ENCODE measurements at places on chromosomes 6 and 20. TPM values are rescaled to one million over a fixed set of nuclear protein-coding genes. Genes with fewer than 3 reads are reported as not detected.

DNA sequence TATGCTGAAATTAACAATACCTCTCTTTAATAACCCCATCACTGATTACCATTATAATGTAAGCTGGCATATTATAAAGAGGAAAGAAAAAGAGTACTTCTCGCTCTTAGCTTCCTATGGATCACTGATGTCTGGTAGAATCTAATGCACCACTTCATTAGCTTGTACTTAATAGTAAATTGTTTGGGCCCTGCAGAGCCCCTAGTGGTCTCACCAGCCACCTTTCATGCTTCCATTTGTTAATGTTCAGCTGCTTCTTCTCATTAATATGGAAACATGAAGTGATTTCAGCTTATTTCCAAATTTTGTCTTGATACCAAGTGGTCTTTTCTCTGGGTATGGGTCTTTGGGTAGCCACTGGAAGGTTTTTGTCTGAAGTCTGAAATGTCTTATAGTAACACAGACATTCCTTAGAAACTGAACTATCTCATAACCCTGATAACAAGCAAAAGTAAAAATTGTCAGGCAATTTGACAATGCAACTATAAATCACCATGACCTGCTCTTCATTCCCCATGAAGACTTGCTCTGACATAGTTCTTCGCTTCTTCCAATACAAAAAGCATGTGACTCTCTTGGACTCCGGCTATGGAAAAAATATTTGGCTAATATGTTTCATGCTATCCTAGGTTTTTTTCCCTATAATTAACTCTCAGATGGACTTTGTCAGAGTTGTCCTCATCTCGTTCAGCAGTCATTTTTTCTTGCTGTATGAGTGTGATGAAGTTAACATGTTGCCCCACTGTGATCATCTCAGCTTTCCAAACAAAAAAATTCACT lies 395.8 kb upstream of the MARCKS start:
- no peaks in the 10 kb centered on the region for H3K27me3 ChIP-seq
- no peaks in the 10 kb centered on the region for H3K4me1 ChIP-seq
- H3K27ac ChIP-seq, result no peak overlapping the region
- H3K36me3 ChIP-seq, result no peaks in the 10 kb centered on the region
- H3K4me3 ChIP-seq, result no peak overlapping the region

DNA sequence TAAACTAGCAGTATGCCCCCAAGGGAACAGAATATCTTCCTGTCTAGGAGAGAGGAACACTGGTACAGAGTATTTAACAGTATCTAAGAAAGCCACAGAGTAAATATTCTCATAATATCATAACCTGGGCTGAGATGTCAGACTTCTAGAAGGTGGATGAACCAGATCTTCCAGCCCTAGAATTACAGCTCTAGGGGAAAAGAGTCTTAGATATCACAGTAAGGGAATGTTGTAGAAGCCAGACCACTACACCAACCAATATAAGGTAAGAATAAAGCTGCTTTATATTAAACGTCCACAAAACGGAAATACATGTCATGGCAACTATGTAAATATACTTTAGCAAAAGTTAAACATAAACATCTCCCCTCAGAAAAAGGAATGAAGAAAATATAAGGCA lies 12.4 kb downstream of the SERINC1 start:
- no peaks in the 10 kb centered on the region for H3K27me3 ChIP-seq
- H3K27ac ChIP-seq, result no peak overlapping the region
- H3K4me1 ChIP-seq, result peaks cover 18% of the 10 kb centered on the region
- no peak overlapping the region for H3K4me3 ChIP-seq

- H3K27ac ChIP-seq, result peak overlapping the region; percentile 71
- H3K36me3 ChIP-seq, result peaks cover 64% of the 10 kb centered on the region
- DNase-seq, result no peak
- H3K4me3 ChIP-seq, result no peak overlapping the region
- peaks cover 53% of the 10 kb centered on the region for H3K4me1 ChIP-seq
- H3K27me3 ChIP-seq, result no peaks in the 10 kb centered on the region
Observed at GRCh38 chr6:89966228-89966544, 71.9 kb downstream of the GJA10 start.

- H3K36me3 ChIP-seq, result no peaks in the 10 kb centered on the region
- H3K27ac ChIP-seq, result no peak overlapping the region
- H3K27me3 ChIP-seq, result no peaks in the 10 kb centered on the region
- no peak for DNase-seq
- H3K4me1 ChIP-seq, result no peaks in the 10 kb centered on the region
Observed at GRCh38 chr6:84681693-84682326, 82.6 kb downstream of the TBX18 start.

DNA sequence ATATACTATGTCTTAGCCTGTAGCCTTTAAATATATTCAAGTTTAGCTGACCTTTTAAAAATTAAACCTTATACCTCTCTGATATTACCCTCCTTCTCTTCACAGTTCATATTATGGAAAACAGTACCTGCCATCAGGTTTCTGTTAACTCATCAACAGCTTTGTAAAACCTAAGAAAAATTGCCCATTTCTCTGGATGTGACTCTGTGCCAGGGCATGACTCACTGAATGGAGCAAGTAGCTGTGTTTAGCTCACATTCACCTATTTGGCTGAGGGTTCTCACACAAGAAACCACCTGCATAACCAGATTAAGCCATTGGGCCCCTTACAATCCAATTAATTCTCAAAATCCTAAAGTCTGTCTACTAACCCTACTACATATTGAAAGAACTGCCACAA lies 678.8 kb upstream of the MARCKS start:
- DNase-seq, result no peak
- no peaks in the 10 kb centered on the region for H3K36me3 ChIP-seq
- H3K4me1 ChIP-seq, result no peaks in the 10 kb centered on the region

OR2H1 gene
- total RNA-seq, result not detected

SLC52A3 gene
- not detected for total RNA-seq
